ENCODE measurements at places on chromosomes 12 and 14. TPM values are rescaled to one million over a fixed set of nuclear protein-coding genes. Genes with fewer than 3 reads are reported as not detected.

The A2ML1 gene
- 1.6 TPM for total RNA-seq

The AHSA1 gene
- 144 TPM for total RNA-seq

The SPX gene
- total RNA-seq, result 0.51 TPM

The MYF6 gene
- total RNA-seq, result 2.5 TPM

The DDX11 gene
- total RNA-seq, result 24.2 TPM

The KLRF1 gene
- total RNA-seq, result not detected

The GLIPR1L1 gene
- total RNA-seq, result not detected

The KRT79 gene
- not detected for total RNA-seq

The PIK3C2G gene
- total RNA-seq, result 2.1 TPM

The PMCH gene
- not detected for total RNA-seq

The B3GNT4 gene
- 0.64 TPM for total RNA-seq

The TRHDE gene
- 3.1 TPM for total RNA-seq

The RDH12 gene
- total RNA-seq, result 1.0 TPM

DNA sequence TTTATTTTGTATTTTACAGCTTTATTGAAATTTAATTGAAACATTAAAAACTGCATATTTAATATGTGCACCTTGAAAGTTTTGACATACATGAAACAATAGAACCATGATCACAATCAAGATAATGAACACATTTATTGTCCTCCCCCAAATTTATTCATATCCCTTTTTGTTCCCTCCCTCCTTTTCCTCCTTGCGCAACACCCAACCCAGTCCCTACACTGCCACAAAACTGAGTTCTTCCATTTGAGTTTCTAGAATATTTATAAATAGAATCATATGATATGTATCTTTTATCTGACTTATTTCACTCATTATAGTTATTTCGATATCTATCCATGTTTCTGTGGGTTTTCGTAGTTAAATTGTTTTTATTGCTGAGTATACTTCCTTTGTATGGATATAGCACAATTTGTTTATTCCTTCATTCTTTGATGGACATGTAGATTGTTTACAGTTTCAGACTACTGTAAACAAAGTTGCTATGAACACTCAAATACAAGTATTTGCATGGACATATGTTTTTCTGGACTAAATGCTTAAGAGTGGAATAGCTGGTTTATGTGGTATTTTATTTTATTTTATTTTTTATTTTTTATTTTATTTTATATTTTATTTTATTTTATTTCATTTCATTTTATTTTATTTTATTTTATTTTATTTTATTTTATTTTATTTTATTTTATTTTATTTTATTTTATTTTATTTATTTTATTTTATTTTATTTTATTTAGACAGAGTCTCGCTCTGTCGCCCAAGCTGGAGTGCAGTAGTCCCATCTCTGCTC is 359.1 kb downstream of the SLC6A15 start:
- no peak for DNase-seq

DNA sequence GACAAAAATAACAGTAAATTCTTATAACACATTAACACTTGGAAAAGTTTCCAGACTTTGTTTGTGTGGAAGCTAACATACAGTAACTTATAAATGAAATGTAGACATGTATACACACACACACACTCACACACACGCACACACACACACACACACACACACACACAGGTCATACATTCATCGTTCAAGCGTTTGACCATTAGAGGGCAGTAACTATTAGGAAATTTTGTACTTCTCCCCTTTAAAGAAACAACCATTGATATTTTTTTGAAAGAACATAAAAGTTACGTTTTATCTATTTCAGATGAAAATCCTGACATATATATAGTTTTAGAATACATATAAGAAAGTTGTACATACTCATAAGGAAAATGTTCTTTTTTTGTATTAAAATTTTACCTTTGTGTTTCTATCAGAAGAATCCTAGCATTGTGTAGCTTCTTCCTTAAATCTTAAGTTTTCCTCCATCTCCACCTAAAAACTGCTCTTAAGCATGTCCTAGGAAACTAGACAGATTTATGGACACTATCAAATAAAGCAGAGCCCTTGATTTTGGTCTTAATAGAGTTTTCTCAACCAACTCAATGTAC is 29.0 kb downstream of the PTPRQ start:
- DNase-seq, result no peak

GRCh38 chr12:26869908-26870459 is 37.0 kb upstream of the ITPR2 start:
- DNase-seq, result no peak

DNA sequence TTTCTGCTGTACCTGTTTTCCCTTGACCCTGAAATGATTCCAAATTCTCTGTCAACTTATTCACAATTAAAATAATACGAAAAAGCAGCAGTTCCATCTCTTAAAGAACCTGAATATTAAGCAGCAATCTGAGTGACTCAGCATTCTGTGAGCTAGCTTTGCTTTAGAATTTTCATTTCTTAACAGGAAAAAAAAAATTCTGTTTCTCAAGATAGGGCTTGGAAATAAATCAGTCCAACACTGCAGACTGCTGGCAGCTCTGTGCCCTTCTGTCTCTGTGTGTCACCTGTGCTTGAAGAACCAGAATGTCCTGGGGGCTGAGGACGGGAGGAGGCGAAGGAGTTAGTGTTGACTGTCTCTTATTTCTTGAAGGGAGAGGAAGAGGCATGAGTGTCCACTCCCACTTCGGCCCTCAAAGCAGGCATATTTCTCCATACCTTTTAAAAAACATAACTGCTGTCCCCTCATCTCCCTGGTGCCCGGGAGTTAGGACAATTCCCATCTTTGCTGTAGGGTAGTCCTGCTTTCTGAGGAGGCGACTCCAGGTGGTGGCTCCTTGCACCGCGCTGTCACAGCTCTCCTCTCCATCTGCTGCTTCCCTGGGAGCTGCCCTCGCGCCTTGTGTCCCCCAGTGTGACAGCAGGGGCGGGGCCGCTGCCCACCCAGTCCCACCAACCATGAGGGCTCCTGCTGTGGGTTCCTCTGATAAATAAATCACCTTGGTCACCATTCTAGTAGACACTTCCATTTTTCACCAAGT is 203.1 kb downstream of the CALM1 start:
- peak; percentile 26 for DNase-seq

DNA sequence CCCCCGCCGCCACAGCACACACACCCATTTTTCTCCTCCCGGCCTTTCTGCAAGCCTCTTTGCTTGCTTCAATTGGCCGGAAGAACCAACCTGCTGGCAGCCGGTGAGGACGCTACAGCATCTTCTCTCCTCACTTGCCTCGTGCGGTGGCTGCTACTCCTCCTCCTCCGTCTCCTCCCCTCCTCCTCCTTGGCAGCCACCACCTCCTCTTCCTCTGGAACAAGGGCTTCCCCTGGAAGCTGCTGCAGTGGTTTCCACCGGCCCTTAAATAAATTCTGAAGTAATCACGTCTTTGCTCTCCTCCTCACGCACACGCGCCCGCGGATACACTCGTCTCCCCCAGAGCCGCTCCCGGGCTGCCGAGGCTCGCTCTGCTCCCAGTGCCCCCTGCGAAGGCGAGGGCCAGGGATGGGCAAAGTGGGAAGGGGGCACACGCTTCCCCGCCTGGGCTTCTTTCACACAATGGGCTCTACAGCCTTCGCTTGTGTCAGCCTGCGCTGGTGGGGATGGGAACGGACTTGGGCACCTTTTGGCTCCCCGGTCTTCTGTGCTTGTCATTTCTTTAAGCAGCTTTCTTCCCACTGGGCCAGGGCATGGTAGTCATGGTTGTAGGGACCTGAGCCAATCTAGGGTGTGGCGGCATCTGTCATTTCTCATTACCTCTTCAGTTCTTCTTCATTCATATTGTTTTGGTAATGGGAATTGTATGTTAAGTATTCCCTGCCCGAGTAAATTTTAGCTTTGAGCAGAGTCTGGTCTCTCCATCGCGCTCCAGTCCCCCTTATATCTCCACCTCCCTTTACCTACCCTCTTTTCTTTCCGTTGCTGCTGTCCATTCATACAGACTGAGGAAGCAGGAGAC is at the start of gene PPFIA2:
PPFIA2 (minus strand) TSS at position 161 of the 862 bp plus-strand sequence.
- no peak for DNase-seq

GRCh38 chr12:121939186-121939585 is 20.8 kb downstream of the CFAP251 start:
- DNase-seq, result no peak

DNA sequence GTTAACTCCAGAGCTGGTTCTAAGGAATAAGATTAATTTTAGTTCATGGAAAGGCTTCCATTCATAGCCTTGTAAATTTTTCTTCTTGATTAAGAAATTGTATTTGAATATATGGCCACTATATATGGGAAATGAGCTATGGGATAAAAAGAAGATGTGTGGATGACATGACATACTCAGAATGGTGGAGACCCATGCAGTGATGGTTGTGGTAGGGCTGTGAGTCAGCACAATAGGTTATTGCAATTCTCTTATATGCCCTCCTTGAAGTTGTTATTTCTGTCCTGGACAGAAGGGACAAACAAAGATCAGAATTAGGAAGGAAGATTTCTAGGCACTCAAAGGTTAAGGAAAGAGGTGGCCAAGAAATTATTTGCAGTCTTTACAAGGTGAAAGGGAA is 21.5 kb downstream of the RASSF9 start:
- no peak for DNase-seq

DNA sequence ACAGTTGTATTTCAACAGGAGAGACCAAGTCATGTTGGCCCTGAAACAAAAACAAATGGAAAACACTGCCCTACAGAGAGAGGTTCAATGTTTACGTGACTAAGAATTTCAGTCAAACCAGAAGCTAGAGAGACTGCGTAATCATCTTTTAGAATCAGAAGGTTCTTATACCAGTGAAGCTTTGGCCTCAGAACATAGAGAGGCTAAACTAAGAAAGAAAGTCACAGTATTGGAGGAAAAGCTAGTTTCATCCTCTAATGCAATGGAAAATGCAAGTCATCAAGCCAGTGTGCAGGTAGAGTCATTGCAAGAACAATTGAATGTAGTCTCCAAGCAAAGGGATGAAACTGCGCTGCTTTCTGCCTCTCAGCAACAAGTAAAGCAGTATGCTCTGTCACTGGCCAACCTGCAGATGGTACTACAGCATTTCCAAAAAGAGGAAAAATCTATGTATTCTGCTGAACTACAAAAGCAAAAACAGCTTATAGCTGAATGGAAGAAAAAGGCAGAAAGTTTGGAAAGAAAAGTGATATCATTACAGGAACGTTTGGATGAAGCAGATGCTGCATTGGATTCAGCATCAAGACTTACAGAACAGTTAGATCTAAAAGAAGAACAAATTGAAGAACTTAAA is 32.5 kb upstream of the NUAK1 start:
- DNase-seq, result no peak

DNA sequence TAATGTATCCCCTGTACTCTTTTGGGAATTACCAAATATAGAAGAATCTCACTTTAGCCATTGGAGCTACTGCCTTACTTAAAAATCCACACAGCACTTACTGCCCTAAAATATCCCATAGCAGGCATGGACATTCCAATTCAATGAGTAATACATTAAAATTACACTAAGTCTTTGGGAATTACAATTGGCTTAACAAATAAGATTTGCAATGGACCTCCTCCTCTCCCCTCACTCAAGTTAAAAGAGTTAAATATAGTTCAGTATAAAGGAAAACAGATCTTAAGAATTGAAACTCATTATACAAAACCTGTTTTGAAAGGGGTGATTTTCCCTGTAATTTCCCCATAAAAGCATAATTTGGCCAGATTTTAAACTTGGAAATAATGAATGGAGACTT is 477.1 kb downstream of the SLC16A7 start:
- DNase-seq, result no peak

- no peak for DNase-seq
These were observed 16.4 kb downstream of the PAPLN start for GRCh38 chr14:73253721-73254120.

DNA sequence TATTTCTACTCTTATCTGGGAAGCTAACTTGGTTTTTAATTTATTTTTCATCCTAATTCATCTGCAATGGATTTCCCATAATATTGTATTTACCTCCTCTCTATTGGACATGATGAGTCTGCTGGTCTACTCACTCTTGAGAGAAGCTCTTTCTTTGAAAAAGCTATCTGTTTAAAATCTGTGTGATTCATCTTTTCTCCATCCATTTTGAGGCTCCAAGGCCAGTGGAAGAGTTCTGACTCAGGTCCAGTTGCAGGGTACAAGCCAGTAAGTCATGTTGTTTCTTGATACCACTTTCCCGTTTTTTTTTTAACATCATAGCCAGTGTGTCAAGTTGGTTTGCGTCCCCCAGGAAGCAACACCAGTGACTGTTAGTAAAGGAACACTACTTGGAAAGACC is 160.3 kb upstream of the BMP4 start:
- DNase-seq, result no peak

GRCh38 chr12:69671597-69671996 is 27.5 kb downstream of the BEST3 start:
- DNase-seq, result no peak

- no peak for DNase-seq
These were observed 239.0 kb upstream of the ATP2B1 start for GRCh38 chr12:89947437-89948270.

GRCh38 chr12:132178316-132178715 is 34.1 kb downstream of the NOC4L start:
- no peak for DNase-seq

DNA sequence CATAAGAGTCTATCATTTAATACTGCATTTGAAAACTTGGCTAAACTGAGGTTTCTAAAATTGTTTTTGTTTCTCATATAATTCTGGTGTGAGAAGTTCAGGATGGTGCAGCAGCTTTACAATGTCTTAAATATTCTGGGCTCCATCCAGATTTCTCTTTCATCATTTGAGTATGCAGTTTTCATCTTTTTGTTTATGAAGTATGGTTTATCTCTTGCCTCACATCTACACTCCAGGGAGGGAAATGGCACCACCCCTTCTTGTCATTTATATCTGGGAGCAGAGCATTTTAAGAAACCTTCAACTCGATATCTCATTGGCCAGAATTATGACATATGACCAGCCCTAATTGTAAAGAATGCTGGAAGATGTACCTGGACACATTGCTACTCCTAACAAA is 24.3 kb downstream of the GEMIN2 start:
- no peak for DNase-seq

GRCh38 chr12:131793243-131794022 is 34.8 kb upstream of the MMP17 start:
- no peak for DNase-seq

GRCh38 chr12:34597548-34598351 is 575.5 kb downstream of the ALG10 start:
- DNase-seq, result no peak

GRCh38 chr14:74362361-74362915 is 14.2 kb downstream of the VRTN start:
- DNase-seq, result peak; percentile 71

DNA sequence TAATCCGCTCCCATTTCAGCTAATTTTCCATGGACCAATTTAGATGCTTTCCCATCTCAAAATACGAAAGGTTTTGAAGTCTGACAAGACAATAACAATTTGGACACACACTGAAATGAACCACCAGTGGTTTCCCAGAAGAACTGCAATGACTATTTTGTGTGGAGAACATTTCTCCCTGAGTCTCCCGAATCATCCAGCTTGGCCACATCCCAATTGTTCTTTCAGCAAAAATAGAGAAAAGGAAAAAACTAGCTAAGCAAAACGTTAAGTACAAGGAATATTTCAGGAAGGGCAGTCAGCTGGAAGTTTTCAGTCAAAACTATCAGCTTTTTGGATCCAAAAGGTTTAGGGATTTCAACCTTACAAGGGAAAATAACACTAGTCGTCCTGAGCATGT is 390.6 kb downstream of the KCNH5 start:
- DNase-seq, result no peak

Data from prostate gland (tissue), 2 donors.